CD4-positive, alpha-beta T cell treated with Interleukin-15 for 1 hour (primary cell): ENCODE measurements at places on chromosomes 6 and 20.
A peak's percentile ranks its signal among the peaks of the same experiment; 100 is the strongest.

GRCh38 chr6:29948277-29948676 lies 5.9 kb downstream of the HLA-A start:
- no peak for DNase-seq

- no peak for DNase-seq
Measured at GRCh38 chr6:131065112-131065823, 2.2 kb upstream of the EPB41L2 start.

DNA sequence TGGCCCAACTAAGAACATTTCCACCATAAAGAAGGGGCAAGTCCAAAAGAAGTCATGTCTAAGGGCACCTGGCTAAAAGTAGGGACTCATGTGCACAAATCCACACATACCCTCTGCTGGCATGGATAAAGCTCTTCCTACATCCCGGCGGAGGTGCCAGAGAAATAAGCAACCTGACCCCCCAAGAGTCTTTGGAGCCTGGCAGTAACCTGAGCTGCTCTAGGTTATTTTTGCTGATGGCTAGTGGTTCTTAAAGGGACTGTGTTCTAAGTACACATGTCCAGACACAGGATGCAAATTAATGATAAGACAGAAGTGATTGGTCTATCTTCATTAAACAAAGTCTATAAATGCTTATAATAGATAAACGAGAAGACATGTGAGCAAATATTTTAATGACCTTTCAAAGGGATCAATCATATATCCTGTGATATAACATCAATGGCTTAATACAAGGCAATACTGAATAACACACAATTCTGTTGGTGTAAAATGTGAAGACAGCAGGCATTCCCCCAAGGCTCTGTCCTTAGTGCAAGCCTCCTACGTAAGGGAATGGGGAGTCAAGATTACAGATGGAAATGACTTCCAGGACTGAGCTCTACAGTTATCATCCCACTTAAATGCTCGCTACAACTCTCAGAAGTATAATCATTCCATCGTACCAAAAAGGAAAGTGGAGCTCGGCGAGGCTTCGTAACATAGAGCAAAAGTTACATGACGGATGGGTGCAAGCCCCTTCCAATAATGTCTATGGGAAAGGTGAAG lies 52.5 kb downstream of the HIVEP2 start:
- no peak for DNase-seq

DNA sequence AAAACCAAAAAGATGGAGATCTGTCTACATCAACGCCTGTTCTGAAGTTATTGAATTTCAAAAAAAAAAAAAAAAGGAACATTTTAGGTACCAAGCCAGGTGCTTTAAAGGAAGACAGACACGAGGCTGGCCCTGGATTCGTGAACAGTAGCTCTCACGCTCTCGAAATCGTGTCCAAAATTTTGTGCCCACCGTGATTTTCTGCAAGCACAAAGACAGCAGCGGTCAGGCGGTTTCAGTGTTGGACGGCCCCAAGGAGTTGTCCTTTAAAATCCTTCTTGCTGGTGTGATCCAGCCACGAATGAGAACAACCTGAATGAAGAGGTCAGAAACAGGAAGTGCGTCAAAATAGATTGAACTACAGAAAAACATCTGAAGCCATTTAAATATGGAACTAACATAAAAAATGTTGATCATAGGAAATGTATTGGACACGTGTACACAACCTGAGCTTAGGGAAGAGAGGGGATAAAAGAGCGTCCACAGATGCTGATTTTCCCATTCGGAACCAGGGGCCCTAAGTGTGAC lies 78.2 kb downstream of the THBS2 start:
- DNase-seq, result no peak

DNA sequence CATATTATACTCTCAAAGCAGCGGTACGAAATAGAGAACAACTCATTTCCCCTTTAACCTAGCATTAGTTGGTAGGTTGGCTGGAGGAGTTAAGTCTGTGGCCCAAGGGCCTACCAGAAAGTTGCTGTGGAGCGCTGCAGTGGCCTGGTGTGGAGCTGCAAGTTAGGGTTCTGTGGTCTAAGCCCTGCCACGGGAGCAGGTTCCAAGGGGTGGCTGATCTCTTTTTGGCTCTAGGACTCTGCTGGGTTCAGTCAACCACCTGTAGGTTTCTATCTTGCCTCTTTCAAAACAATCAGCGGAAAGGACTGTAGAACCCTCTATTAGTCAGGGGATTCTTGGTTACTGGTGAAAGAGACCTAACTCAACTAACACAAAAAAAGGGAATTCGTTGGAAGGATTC lies 54.5 kb upstream of the TULP4 start:
- DNase-seq, result no peak

DNA sequence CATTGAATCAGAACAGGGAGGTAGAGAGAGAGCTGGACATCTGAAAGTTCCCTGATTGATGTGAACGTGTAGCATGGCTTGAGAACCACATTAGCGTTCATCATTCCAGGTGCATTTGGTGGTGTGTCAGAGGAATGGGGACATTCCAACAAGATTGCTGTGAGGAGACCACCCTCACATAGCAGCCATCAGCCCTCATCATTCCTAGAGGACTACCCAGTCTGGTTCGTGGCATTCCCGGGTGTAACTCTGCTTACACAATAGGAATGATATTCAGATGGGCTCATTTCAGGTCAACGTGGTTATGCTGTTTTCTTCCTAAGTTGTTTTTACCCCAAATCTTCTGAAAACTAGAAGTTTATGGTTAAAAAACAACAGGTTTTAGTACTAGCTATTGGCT lies 62.2 kb upstream of the KLHL31 start:
- DNase-seq, result no peak

DNA sequence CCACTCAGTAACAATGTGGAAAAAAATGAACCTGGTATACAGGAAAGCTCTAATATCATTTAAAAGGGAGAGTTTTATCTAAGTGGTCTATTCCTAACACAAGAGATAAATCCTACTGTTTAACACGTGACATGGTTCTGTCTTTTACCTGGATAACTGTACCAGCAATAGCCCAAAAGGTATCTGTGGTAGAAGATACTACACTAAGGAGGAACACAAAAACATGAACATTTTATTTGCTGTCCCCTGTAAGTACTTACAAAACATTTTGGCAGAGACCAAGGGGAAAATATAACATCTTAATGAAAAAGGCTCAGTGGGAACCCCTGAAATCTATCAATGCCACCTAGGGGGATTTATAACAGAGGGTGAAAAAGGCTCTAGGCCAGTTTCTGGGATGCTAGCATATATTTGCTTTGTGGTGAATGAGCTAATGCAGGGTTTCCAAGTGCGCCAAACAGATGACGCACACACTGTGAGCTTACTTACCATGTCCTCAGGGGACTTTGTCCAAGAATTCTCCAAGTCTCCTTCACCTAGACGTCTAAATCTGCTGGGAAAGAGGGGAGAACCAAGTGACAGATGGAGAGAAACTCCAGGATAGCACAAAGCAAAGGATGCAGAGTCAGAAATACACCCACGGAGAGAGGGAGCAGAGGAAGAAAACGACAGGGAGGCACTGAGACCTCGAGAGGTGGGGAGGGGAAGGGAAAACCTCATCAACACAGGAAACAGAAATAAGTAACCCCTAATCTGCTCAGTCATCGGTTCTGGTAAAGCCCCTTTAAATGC lies 147.9 kb upstream of the PRND start:
- no peak for DNase-seq

DNA sequence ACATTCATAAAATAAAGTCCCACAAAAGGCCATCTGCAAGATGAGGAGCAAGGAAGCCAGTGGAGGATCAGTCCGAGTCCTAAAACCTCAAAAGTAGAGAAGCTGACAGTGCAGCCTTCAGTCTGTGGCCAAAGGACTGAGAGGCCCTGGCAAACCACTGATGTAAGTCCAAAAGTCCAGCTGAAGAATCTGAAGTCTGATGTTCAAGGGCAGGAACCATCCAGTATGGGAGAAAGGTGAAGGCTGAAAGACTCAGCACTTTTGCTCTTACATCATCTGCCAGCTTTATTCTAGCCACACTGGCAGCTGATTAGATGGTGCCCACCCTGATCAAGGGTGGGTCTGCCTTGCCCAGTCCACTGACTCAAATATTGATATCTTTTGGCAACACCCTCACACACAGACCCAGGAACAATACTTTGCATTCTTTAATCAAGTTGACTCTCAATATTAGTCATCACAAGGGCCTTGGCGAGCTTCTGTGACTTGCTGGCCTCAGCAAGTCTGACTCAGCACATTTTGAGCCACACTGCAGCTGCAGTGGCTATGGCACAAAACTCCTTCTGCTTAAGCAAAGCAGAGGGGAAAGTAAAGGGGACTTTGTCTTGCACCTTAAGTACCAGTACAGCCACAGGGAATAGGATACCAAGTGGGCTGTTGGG lies 1370.3 kb upstream of the CITED2 start:
- DNase-seq, result no peak

GRCh38 chr6:11430036-11430435 lies 107.5 kb upstream of the TMEM170B start:
- DNase-seq, result no peak

DNA sequence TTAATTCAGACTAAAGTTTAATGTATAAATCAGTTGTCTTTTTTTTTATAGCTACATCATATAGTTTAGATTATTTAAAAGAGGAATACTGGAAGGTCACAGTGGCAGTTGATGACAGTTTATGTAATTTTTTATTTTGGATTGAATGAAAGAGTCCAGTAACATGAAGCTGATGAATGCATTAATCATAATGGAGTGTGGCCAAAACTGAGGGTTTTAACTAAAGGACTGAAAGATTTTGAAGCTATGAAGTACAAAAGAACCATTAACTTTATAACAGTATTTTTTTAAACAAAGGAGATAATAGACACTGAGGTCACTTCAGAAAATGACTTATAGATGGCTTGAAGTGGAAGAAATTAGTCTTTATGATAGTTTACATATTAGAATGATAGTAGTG lies 41.3 kb downstream of the TRMT11 start:
- DNase-seq, result no peak

GRCh38 chr6:158826819-158827501 lies 7.8 kb upstream of the EZR start:
- no peak for DNase-seq

- no peak for DNase-seq
Measured at GRCh38 chr6:62640749-62641148, 354.7 kb upstream of the KHDRBS2 start.

GRCh38 chr6:71537717-71538116 lies 249.1 kb downstream of the OGFRL1 start:
- no peak for DNase-seq

- no peak for DNase-seq
Measured at GRCh38 chr6:138113588-138114210, 6.5 kb upstream of the PERP start.

GRCh38 chr6:55820696-55821095 lies 54.7 kb downstream of the BMP5 start:
- DNase-seq, result no peak

DNA sequence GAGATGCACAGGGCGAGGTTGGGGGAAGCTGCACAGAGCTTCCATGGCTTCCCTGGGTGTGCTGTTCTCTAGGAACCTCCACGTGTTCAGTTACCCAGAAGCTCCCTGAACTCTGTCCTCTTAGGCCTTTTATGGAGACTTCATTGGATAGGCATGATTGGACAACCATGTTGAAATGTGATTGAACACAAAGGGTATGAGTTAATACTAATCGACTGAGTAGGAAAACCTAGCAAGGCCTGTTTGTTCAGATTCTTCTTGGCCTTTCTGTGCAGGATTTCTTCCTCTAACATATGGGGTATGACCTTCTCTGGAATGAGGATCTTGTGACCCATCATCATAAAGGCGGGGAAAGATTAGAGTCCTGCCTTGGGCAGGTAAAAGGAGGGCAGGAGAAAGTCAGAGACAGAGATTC lies 70.7 kb upstream of the SMIM29 start:
- DNase-seq, result no peak

GRCh38 chr20:35013421-35014411 lies 58.0 kb downstream of the MYH7B start:
- DNase-seq, result no peak

- DNase-seq, result no peak
Measured at GRCh38 chr6:39128106-39128505, 13.1 kb upstream of the SAYSD1 start.

DNA sequence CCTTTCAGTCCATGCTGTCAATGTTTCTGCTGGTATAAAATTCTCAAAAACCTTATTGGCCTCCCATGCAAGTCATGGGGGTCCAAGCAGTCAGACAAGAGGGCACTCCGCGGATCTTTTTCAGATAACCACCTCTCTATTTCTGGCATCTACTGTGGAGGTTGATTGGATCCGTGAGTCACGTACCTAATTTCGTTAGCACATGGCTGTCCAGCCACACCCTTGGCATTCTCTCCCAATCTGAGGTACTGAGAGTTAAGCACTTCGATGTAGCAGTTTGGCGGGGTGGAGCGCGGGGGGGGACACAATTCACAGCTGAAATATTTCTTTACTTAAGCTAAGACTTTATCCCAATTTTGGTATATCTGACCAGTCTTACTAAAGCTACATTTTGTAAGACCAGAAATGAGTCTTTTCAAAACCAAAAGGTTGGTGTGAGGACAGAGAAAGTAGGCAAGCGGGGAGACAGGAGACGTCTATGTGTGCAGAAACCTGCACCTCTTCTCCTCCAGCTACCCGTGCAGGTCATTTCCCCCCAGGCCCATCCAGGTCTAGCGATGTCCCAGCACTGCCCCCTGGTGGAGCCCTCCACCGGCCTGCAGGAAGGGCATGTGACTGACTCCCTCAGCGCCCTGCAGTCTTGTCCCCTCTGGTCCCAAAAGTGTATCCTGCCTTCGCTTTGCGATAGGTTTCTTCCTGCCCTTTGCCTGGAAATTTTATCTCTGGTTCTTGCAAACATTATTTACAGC lies 113.1 kb downstream of the ADAT2 start:
- peak; percentile 32 for DNase-seq

- no peak for DNase-seq
Measured at GRCh38 chr20:50126662-50127061, 13.7 kb upstream of the UBE2V1 start.

DNA sequence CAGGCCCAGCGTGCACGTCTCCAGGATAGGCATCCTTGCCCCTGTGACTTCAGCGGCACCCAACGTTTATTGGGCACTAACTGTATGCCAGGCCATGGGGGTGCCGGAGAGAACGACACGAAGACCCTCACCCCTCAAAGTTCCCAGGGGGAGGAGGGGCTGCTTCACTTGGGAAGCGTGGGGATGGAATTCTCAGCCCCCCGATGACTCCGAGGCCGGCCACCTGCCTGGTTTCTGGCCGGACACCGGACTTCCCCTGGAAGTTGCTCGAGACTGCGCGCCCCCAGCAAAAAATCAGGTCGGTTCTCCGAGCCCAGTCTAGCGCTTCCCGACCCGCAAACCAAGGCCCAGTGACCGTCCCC lies 275 bp upstream of the MAVS start:
- DNase-seq, result no peak

GRCh38 chr6:156899532-156900135 lies 122.5 kb downstream of the ARID1B start:
- no peak for DNase-seq

GRCh38 chr6:89449193-89449592 lies 16.2 kb downstream of the ANKRD6 start:
- no peak for DNase-seq
